ENCODE measurements at places on chromosomes 16 and 17.

GRCh38 chr16:4870138-4870671 lies 22.9 kb downstream of the UBN1 start:
- no peak for DNase-seq

DNA sequence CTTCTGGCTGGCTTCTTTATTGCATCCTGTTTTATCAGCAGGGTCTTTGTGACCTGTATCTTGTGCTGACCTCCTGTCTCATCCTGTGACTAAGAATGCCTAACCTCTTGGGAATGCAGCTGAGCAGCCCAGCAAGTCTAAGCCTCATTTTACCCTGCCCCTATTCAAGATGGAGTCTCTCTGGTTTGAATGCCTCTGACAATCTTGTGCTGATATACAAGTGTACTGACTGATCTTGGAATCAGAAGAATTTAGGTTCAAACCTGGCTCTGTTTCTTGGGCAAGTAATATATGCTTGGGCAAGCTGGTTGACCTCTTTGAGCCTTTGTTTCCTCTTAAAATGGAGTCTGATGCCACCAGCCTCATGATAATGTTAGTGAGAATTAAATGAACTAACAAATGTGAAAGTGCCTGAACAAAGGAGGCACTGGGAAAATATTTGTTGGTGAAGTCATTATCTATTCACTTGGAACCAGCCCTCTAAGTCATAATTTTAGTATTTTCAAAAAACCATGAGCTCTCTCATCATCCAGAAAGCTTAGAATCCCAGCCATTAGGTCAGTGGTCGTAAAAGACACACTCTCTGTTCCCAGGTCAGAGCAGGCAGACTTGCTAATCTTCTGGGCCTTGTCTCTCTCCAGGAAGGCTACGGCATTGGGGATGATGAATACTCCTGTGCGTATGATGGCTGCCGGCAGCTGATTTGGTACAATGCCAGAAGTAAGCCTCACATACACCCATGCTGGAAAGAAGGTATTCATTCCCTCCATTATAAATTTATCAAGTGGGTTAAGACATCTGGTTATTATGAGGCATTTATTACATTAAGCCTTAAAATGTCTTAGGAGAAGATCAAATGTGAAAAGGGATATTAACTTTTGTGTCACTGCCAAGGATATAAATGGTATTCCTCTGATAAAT lies 18.1 kb upstream of the ARL2BP start:
- no peak for DNase-seq

DNA sequence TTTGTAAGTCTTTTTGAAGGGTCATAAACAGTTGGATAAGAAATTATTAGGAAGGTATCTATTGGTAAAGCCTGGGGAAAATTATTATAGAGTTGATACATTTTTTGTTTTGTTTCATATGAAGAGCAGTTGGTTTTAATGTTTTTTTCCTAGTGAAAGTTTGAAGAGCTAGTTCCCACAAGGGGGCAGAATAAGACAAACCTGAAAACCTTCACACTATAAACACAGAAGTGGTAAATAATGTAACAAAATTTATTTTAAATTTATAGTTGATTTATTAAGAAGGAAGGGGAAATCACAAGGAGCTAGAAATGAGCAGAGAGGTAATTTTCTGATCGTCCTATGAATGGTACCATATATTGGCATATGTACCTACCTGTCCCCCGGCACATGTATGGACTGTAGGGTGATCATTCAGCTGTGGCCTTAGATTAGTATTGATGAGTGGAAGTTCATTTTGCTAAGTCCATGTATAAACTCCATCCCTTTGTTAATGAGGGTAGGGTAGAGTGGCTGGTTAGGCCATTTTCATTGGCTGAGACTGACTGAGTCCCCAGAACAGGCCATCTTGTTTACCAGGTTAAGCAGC lies 116.3 kb downstream of the TANC2 start:
- peak; percentile 30 for DNase-seq

- DNase-seq: no peak
Observed at GRCh38 chr16:19119564-19119963, 5.8 kb downstream of the ITPRIPL2 start.

DNA sequence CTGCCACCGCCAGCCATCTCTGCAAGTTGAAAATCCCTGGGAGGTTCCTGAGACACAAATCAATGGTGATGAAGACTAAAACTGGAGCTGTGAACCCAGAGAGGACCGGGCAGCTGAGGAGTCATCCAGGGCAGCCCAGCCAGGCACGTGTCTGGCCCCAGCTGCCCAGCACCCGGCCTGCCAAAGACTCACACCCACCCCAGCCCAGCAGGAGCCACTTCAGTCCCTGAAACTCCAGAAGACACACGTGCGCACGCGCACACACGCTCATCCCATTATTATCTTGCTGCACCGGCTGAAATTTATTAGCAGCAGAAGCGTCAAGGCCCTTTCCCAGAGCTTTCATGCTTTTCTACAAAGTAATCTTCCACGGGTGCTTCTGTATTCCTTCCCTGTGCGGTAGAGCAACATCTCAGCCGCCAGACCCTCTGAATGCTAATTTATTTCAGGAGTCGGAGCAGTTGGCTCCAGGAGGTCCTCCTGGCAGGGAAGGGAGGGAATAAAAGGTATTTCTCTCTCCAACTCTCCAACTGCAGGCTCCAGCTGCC lies 59.8 kb upstream of the RBFOX3 start:
- no peak for DNase-seq

DNA sequence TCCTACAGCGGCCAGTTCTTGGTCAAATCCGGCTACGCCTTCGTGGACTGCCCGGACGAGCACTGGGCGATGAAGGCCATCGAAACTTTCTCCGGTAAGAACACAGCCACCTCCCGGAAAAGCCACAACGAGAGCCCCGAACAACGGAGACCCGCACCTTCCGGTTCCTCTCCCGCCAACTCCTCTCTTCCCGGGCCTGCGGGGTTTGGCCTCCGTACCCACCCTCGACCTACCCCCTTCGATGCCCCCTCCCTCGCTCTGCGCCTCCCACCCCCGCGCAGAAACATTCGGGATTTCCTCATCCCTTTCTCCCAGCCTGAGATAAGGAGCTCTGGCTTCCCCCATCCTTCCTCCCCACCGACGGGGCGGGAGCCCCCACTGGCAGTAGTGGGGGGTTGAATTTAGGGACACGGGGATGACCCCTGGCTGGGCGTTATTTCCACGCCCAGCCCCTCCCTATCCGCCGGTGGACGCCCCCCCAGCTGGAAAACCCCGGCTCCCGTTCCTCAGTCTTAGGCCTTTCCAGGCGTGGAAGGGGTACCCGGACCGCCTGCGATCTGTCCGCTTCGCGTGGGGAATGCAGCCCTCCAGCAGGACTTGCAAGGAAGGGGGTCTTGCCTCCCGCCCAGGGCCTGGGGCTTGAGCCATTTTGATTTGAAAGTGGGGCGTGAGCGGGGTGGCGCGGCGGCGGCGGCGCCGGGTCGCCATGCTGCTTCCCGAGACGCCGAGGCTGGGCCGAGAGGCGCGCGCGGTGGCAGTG lies 822 bp downstream of the IGF2BP1 start:
- DNase-seq: peak; percentile 53

- DNase-seq: no peak
Observed at GRCh38 chr17:13973960-13974651, 95.2 kb upstream of the COX10 start.

- DNase-seq: no peak
Observed at GRCh38 chr17:9792181-9792840, 919 bp upstream of the DHRS7C start.

Measured in SJSA1 (cell line).